NCI-H2029 treated with DMSO at 0.1 percent for 48 hours (cell line): ENCODE measurements at places on chromosomes 3 and 15.

GRCh38 chr15:34795267-34796081 is at the start of gene ACTC1:
ACTC1 (minus strand) TSS chr15:34795549; CDS start chr15:34794808, 741 bp downstream.
- DNase-seq = no peak

- no peak for DNase-seq
These were observed 44.8 kb downstream of the CMTM8 start for GRCh38 chr3:32283304-32283703.

- DNase-seq = no peak
These were observed 140.4 kb downstream of the CHDH start for GRCh38 chr3:53705774-53706173.

- DNase-seq = peak; percentile 88
These were observed 5.0 kb upstream of the HES1 start for GRCh38 chr3:194130807-194131589.

DNA sequence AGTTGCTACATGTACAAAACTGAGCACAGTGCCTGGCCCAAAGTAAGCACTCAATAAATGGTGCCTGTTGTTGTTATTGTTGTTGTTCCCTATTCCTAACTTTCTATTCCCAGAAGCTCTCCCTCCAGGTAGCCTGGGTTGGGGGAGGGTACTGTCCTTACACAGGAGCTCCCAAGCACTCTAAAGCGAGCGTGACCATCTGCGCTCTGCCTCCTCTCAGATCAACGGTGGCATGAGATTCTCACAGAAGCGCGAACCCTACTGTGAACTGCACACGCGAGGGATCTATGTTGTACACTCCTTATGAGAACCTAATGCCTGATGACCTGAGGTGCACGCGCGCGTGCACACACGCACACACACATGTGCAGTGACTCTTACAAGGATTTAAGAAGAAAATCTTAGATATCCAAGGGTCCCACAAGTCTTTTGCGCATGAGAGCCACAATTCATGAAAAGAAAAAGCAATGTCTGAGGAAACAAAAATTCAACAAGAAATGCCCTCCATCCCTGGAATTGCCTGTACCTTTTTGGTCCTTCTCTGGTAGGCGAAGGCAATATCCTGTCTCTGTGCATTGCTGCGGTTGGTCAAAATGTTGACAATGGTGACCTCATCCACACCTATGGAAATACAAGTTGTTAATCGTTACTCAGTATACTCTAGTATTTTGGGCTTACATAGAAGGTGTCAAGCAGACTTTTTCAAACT is 33.7 kb downstream of the ANXA2 start:
- DNase-seq = no peak

DNA sequence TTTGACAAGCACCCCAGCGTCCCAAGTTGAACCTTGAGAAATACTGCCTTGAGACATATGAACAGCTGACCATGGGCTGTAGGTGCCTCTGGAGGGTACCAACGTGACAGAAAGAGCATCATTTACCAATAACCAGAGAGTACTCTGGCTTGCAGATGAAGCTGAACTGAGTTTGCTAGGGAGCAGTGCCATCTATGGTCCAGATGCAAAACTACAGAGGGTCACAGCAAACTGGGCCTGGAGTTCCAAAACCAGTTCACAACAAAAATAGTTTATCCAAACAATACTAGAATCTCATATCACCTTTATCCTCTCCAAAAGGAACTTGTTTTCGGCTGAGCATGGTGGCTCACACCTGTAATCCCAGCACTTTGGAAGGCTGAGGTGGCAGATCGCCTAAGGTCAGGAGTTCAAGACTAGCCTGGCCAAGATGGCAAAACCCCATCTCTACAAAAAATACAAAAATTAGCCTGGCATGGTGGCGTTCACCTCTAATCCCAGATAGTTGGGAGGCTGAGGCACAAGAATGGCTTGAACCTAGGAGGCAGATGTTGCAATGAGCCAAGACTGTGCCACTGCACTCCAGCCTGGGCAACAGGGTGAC is 69.3 kb downstream of the CHAC1 start:
- no peak for DNase-seq

DNA sequence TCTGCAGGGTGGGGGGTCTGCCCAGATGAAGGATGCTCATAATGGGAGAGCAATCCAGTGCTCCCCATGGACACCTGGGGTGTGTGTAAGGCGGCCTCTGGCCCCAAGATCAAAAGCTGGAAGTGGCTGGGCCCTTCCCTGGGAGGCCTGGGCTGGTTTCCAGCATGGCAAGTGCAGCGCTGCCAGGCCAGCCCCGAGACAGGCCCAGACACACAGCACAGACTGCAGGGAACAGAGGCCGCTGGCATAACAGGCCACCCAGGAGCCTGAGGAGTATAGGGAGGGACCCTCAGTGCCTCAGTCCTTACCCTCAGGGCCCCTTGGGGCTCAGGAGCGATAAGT is 10.0 kb downstream of the ITPKA start:
- DNase-seq = no peak

DNA sequence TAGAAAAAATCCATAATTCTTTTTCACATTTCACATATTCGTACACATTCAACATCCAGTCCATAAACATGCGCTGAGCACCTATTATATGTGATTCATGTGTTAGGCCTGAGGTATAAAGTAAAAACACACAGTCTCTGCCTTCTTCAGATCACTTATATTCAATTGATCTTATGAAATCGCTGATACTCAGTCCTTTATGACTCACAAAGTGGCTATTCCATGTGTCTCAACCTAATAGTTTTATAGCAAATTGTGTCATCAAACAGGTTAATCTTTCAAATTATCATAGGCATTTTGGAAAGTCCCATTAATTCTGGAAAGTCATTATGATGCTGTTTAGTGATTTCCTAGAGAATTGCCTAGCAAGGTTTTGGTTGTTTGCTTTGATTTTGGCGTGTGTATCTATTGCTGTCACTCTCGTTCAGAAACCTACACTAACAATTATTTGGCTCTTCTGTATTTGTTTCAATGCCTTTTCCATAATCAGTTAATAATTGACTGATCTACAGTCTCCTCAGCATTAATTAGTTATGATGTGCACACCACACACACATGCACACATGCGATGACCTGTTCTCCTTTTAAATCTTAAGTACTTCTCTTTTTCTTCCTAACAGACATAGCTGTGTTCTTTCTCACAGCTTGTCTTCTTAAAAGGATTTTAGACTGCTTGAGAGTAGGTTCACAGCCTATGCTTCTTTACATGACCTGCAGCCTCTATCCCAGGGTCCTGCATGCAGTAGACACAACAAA is 353.1 kb downstream of the MECOM start:
- DNase-seq = no peak

DNA sequence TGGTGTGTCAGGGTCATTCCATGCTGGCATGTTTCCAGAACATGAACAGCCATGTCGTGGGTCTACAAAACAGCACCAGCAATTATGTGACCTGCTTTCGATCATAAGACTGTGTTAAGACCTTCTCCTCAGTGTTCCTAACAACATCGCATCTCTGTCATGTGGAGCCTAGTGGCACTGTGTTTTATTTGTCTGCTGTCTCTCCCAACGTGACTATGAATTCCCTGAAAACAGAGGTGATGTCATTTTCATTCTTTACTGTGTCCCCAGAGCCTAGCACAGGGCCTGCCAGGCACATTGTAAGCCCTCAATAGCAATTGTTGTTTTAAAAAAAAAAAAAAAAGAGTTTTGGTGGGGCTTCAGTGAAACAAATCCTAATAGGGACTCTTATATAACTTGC is 94.2 kb upstream of the IL12A start:
- no peak for DNase-seq

GRCh38 chr15:27464941-27465612 is 494.1 kb downstream of the GABRG3 start:
- no peak for DNase-seq

DNA sequence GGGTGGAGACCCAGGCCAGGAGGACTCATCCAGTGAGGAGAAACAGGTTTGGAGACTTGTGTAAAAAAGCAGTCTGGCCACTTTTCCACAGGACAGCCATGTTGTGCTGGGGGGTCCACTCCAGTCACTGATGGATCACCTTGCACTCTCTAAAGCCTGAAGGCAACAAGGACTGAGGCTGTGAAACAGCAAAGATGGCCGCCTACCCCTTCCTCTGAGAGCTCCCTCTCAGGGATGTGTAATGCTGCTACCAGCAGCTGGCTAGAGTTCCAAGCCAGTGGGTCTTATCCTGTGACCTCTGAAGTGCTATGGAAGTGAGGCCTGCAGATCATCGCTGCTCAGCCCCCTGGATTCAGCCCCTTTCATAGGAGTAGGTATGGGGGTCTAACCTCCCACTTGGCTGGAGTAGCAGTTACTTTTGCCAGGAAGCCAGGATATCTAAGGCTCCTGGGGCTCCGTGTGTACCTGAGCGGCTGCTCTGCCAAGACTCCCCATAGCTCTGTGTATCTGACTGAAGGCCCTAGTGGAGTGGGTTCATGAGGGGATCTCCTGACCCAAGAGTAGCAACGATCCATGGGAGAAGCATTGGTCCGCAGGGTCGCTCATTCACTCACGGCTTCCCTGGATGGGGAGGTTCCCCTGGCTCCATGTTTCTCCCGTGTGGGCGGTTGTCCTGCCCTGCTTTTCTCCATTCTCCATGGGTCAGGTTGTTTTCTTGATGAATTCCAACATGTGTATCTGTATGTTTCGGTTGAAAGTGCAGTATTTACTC is 69.9 kb upstream of the TNFSF10 start:
- no peak for DNase-seq

GRCh38 chr3:77142578-77142977 is 102.7 kb downstream of the ROBO2 start:
- DNase-seq = no peak

GRCh38 chr3:13215940-13216546 is 142.8 kb upstream of the IQSEC1 start:
- DNase-seq = no peak

DNA sequence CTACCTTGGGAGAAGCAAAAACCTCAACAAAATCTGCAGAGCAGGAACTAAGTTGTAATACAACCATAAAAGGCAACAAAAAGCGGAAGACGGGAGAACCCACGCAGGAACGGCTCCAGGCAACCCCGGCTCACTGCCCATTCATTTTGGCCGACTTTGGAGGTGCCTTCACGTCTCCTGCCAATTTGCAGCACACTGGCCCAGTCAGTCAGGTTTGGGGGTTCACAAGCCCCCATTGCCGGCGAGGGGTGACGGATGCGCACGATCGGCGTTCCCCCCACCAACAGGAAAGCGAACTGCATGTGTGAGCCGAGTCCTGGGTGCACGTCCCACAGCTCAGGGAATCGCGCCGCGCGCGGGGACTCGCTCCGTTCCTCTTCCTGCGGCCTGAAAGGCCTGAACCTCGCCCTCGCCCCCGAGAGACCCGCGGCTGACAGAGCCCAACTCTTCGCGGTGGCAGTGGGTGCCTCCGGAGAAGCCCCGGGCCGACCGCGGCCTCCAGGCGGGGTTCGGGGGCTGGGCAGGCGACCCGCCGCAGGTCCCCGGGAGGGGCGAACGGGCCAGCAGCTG is 463 bp downstream of the TERC start:
- peak; percentile 33 for DNase-seq

DNA sequence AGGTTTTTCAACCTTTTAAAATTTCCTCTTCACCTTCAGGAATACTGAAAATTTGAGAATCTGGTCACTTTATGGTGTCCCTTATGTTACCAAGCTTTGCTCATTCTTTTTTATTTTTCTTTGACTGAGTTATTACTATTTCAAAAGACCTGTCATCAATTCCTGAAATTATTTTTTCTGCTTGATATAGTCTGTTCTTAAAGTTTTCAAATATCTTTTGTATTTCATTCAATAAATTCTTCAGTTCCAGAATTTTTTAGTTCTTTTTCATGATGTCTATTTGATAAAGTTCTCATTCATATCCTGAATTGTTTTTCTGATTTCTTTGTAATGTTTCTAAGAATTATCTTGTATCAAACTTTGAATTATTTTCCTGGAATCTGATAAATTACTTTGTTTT is 63.9 kb downstream of the UQCC5 start:
- DNase-seq = no peak

DNA sequence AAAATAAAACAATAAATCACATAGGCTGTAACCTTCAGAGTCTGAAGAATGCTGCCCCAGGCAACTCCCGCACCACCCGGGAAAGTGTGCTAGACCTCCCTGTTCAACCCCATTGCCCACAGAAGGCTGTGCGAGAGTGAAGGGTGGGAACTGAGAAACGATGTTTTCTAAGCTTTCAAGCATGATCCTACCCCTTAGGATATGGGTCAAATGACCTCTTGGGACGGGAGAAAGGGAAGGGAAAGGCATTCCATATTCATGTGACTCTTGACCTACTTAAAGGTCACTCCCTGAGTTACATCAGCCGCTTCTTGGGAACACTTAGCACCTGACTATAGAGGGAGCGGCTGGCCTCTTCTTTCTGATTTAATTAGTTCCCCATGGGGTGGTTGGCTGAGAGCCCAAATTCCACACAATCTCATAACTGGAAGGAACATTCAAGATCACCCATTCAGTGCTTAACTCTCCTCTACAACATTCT is 114.7 kb upstream of the SLC24A5 start:
- no peak for DNase-seq

GRCh38 chr3:179961071-179961702 is 75.5 kb downstream of the PEX5L start:
- no peak for DNase-seq

DNA sequence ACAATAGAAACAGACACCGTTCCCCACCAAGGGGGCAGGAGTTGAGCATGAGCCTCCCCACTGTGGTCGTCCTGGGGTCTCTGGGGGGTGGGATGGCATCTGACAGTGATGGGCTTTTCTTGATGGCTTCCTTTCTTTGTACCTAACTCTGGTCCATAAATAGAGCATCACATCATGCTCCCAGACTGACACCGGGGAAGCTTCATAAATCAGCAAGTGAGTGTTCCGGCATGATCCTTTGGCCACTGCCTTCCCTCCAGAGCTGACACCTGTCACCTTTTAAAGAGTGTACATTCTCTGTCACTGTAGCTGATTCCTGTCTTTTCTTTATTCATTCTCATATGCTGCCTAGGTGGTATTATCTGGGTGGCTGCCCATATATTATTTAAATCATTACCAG is 129.9 kb downstream of the ROBO2 start:
- no peak for DNase-seq

DNA sequence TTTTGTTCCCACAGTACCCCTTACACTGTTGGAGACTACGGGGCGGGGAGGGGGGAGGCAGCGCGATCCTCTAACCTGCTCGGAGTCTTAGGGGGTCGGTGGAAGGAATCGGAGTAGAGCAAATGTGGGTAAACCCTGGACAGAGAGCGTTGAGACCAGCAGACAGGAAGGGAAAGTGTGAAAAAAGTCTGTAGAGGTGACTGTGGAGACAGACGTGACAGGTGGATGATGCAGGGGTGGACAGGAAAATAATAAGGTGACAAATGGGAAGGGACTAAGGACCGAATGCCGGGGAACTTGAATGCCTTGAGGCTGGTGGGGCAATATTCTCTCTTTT is 424 bp downstream of the EAF2 start:
- no peak for DNase-seq

GRCh38 chr15:39730552-39730951 is 52.1 kb downstream of the FSIP1 start:
- DNase-seq = no peak

GRCh38 chr3:9343115-9343514 is 19.7 kb upstream of the THUMPD3 start:
- no peak for DNase-seq

- no peak for DNase-seq
These were observed 246.2 kb downstream of the FAM43A start for GRCh38 chr3:194931865-194932264.

GRCh38 chr3:53109891-53110771 is 20.1 kb downstream of the RFT1 start:
- DNase-seq = no peak
